Activated naive CD4-positive, alpha-beta T cell treated with Interleukin-2 at 50 U/mL for 16 hours (primary cell): ENCODE measurements at places on chromosomes 2 and 18.

- no peak for DNase-seq
These were observed 252.4 kb downstream of the LPIN1 start for GRCh38 chr2:11998626-11999378.

DNA sequence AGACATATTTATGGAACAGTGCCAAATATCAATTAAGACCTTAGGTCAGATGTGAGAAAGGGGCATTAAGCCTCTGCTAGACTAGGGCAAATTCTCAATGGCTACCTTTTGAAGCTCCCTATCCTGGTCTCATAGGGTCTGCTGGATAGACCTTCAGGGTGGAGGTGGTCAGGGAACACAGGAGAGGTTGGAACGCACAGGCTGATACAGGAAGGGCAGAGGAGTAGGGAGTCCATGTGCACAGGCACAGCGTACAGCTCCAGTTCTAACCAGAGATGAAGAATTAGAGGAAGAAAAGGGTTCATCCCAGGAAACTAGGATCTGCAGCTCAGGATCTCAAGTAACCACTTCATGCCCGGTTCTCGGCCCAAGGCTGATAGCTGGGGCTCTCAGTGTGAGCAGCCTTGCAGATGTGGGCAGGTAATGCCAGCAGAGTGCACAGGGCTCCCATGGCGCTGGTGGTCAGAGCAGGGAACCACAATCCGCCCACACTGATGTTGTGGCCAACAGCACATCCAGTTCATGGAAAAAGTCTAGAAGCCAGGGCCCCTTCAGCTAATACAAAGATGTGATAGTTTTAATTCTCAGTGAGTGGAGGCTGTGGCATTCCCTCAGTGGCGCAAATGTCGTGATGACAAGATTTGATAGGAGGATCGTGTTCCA lies 3.4 kb upstream of the EVA1A start:
- no peak for DNase-seq

- no peak for DNase-seq
These were observed 67.1 kb downstream of the CPS1 start for GRCh38 chr2:210623506-210623905.

DNA sequence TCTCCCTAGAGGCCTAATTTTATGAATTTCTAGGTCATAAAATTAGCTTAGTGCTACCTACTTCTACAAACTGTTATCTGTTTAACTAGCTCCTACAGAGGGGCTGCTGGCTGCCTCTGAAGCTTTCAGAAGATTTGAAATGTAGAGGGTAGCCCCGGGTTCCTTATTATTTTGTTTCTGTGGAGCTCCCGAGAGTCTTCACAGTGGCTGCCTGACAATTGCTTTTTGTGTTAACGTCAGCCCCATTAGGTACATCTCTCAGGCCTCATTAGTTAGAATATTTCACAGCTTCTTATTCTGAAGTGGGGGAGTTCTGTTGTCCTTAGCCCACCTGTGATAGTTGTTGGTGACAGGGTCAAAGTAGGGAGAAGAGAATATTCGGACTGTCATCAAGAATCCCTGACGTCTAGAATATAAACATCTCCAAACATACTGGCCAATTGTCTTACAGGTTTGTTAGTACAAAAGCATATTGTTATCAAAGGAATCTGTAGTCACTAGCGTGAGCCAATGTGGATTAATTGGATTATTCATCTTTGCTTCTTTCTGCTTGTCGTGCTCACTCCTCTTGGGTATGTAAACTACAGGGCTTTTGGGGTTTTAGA lies 77.5 kb downstream of the DIS3L2 start:
- DNase-seq, result no peak

- no peak for DNase-seq
These were observed 16.1 kb upstream of the PDK1 start for GRCh38 chr2:172539767-172540166.

GRCh38 chr2:241372361-241372992 lies 16.4 kb downstream of the FARP2 start:
- DNase-seq, result no peak

DNA sequence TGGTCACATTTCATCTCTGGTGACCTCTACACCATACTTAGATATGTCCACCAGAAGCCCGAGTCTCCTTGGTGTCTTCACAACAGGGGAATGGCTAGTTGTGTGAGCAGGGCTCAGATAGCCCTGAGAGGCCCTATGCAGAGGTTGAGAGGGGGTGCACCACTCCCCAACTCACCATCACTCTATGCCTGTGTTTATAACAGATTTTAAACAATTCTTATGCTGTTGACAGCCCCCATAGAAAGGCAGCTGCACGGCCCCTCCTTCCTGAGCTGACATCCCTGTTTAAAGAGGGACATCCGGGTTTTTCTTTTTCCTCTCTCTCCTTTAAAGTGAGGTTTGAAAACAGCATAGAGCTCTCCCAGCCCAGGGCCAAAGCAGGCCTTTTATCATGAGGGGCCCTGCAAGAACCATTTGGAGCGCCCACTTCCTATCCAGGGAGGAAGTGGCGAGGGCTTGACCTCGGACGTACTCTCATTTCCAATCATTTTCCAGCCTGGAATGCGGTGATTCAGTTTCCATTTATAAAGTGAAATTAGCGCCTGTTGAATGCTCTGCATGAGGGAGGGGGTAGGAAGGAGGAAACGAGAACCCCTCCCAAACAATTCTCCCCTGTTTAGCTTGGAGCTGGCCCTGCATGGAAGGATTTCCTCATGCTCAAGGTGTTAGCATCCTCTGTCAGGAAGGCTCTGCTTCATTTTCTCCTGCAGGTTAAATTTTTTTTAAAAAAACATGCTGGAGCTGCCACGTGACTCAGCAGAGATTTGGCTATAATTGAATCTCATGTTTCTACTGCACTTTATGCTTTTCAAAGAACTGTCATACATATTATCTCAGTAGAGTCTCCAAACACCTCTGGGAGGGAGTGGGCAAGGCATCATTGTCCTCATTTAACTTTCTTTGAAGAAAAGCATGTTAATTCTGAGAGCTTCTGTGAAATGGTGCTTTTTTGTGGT lies 117.5 kb downstream of the DDX1 start:
- no peak for DNase-seq

DNA sequence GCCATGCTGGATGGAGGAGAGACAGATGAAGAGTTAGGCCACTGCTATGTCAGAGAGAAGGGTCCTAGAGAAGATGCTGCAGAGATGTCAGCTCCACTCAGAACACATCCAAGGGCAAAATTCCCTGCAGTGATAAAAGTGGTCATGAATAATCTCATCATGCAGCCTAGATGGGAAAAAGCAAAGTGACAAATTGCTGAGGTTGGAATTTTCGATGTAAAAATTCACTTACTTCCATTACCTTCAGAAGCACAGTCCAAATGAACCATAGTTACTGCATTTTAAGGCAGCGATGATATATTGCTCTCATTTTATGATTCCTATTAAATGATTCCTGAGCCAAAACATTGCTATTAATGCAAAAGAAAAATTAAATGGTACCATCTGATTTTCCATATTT lies 16.4 kb downstream of the ANKRD29 start:
- no peak for DNase-seq

DNA sequence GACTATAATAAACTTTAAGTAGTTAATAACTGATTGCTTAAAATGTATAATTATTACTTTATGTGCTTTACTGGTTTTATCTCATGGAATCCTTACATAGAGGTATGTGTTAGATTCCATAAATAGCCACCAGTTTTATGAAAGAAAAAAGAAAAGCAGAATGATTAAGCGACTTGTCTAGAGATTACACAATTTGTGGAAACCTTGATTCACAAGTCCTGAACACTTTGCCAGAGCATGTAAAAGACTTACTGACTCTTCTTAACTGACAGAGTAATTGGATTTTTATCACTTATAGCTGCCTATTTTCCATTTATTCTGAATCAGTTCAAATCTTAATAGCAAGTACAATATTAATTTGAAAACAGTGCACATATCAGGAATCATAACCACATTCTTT lies 448.7 kb upstream of the NETO1 start:
- DNase-seq, result no peak

GRCh38 chr18:45980229-45980628 lies 13.1 kb upstream of the EPG5 start:
- DNase-seq, result no peak

DNA sequence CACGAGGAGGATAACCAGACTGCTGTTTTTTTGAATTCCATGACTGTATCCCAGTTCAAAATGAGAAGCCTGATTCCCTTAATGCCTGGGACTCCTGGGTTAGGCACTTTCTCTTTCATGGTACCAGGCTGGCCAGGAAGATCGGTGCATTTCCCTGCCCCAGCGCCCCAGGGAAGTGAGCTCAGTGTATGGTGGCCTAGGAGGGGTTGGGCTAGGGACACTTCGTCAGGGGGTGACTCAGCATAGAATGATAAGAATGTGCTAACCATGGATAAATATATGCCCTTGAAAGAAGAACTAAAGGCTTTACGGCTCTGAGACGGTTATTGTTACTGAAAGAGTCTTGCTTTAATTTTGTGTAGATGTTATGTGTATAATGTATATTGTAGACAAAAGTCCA lies 27.5 kb upstream of the FAM237A start:
- no peak for DNase-seq

DNA sequence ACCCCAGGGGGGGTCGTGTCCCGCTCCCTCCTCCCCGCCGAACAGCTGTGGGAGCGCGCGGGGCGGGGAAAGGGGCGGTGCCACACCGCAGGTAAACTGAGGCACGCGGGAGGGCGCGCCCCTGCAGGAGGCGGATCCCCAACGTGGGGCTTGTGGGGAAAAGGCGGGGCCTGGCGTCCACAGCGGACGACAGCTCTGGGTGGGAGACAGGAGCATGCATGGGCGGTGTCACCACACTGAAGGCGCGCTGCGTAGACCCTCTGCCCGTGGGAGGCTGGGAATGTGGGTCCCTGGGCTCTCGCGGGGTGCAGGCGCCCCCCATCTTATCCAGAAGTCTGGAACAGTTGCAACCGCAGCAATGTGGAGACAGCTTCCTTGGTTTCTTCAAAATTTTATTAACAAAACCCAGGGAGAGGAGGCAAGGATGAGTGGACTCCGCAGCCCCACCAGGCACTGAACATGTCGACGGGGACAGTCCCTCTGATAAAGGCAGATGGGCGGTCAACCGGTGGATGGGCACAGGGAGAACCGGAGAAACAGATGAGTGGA lies 723 bp upstream of the MBD1 start:
- no peak for DNase-seq

DNA sequence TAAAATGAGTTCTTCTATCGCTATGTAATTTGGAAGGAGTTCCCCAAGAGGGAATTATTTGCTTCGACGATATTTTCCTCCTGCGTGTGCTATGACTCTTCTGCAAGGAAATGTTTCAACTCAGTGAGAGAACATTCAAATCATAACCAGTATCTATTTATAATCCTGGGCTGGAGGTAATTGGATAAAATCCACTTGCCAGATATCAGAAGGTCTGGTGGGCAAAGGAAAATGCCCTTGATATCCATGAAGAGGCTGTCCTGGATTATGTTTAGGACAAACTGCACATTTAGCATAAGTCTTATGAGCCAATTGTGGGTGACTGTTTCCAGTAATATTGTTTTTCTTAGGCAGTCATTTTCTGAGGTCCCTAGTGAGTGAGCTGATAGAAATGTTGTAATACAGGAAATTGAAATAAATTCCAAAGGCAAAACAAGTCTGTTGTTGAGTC lies 17.7 kb downstream of the RPIA start:
- DNase-seq, result no peak

- no peak for DNase-seq
These were observed 451.1 kb upstream of the NETO1 start for GRCh38 chr18:73318739-73319479.

DNA sequence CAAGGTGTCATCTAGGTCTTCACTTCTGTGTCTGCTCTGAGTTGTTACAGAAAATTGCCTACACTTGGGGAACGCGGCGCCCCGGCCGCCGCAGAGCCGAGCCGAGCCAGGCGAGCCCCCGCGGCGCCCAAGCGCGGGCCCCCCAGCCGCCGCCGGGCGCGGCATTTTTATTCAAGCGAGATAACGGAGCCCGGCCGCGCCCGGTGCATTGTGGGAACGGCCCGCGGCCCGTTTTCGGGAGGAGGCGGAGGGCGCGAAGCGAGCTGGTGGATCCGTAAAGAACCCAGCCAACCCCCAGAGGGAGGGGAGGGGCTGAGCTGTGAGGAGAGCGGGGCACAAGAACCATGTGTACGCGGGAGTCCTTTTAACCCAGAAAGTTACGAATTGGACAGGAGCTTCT lies 191.8 kb downstream of the FTCDNL1 start:
- DNase-seq, result no peak

- no peak for DNase-seq
These were observed 98.1 kb upstream of the HS6ST1 start for GRCh38 chr2:128416806-128417205.

- DNase-seq, result no peak
These were observed 1279.7 kb upstream of the ZEB2 start for GRCh38 chr2:145799595-145800108.

DNA sequence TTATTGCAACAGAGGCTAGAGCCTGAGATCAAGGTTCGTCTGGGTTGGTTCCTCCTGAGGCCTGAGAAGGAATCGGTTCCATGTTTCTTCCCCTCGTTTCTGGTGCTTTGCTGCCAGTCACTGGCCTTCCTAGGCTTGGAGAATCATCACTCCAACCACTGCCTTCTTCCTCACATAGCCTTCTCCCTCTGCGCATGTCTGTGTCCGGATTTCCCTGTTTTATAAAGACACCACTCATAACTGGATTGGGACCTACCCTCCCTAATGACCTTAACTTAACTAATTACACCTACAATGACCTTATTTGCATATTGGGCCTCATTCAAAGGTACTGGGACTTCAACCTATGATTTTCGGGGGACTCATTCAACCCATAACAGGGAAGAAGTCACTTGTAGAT lies 119.8 kb upstream of the CCDC68 start:
- DNase-seq, result no peak

DNA sequence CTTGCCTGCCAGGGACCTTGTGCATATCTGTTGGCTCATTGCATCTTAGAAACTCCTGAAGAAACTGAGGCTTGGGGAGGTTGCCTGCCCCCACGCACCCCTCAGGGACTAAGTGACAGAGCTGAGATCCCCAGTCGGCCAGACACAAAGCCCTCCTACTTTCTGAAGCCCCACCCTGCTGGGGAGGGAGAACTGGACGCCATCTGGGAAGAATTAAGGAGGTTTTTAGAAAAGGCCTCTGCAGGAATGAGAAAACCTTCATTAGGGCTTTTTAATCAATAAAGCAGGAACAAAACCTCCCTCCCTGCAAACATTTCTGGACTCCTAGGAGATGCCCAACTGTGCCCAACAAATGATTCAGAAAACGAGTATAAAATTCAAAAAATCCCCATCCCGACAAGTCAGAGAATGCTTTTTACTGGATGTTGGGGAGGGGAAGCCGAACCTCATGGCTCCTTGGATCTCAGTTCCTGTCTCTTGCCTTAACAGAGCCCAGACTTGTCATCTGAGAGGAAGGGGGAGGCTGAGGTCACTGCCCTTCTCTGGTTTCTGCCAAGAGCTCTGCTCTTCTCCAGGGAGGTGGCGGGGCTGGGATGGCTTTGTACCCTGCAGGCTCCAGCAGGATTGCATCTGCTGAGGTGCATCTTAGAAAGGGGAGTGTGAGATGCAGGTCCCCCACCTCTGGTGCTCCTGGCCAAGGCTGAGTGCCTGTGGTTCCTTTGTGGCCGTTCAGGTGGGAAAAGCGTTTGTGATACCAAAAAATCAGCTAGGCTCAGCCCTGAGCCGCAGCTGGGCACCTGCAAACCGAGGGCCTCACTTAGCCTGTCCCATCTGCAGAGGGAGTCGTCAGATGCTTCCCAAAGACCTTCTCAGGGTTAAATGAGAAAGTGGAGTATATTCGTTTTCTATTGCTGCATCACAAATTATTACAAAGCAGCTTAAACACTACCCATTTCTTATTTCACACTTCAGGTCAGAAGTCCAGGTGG lies 142.4 kb downstream of the ZFP36L2 start:
- no peak for DNase-seq
